Activated T-cell treated with anti-CD3 and anti-CD28 coated beads, Interleukin-2, amount 50 U/mL, for 1 hour (primary cell): ENCODE measurements at places on chromosomes 12 and 14.

DNA sequence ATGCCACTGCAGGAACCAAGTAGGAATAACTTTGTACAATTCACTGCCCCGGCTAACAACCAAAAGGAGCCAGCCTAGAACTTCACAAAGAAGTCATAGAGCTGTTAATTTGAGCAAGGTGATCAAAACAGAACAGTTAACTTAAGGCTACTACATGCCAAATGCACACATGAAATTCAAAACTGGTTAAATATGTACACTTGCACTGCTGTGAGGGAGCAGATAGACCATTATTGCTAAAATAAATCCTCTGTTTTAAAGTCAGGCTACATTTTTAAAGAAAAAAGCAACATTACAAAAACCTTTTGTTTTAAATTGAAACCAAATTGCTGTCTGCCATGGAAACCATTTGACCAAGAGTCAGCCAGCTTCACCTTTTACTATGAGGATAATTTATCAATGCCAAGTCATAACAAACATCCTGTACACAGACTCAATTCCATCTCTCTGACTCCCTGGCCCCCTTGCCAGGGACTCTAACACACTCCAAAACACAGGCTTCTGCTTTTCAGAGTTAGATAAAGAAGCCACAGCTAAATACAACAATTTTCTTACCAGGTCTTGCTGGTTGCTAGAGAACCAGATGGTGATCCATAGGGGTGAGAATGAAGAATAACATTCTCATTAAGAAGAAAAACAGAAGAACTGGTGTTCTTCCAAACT lies 84.0 kb downstream of the LRP6 start:
- DNase-seq: no peak

DNA sequence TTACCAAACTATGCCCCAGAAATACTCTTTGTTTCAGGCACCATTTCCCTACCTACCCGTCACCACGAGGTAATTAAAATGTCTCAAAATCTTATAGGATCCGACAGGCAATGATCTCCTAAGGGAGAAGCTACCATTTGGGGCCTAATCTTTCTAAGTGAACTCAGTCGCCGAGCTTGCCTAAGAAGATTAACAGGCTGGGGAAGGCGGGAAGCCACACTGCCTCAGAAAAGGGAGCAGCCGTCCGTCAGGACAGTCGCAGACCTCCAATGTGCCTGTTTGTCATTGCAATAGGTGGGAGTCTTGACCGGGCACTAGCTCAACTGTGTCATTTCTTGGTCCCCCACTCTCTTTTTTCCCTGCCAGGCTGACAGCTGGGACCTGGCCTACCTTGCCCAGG lies 4.6 kb downstream of the TTC7B start:
- DNase-seq: no peak

DNA sequence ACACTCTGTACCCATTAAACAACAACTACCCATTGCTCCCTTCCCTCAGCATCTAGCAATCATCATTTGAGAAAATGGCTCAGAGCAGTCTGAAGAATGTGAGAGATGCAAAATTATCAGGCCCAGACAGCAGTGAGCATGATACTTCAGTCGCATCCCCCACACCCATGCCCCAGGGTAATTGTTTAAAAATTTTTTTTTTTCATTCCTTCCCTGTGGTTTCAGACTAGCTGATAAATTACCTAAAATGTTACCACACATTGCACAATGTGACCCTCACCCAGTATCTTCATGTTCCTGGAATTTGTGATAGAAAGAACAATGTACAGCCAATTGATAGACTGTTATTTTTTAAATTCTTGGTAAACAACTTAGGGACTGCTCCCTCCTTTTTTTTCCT lies 11.3 kb upstream of the USP15 start:
- no peak for DNase-seq

DNA sequence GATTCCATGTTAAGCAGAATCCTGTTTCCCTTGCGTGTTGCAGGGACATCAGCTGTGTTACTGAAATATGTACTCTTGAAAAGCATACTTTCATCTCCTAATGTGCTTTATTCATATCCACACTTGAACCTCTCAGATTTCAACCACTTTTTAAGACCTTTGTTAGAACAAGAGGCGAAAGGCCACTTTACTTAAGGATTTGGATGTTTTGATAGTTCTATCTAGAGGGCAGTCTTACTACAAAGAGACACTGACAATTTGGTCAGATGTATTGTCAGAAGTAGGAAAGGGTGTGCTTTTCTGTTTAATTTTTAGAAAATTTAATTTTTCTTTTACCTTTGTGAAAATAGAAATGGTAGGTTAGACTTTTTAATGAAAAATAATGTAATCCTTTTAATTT lies 267.9 kb downstream of the TMTC2 start:
- no peak for DNase-seq

GRCh38 chr12:42510823-42511222 lies 78.7 kb downstream of the PRICKLE1 start:
- DNase-seq: no peak

DNA sequence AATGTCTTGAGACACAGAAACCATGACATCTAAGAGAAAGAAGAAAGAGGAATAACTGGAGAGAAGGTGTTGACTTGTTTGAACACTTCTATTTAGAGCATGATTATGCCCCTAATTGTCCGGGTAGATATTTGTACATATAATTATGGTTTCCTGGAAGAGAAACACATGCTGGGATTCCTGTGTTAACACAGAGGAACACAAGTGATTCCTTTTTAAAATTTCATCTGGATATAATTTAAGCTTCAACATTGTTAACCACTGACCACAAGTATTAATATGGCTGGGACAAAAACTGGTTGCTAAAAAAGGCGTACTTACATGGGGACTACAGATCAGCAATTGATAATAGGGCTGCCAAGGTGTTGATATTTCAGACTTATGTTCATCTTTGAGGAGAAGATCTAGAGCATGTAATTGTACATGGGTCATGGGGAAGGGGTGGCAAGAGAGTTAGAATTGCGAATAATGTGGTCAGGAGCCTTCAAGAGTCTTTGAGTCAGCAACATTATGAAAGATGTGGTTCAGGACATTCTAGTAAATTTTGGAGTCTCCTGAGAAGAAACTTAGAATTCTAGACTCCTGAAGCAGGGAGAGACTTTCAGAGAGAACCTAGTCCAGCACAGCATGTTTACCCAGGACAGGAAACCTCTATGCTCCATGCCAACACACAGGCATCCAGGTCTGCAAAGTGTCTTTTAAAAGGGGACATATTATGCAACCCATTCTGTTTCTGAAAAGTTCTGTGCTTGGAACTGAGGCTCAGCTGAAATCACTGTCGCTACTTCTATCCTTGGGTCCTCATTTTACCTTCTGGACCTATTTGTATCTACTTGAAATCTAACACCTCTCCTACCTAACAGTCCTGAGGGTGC lies 56.5 kb downstream of the SLC38A1 start:
- no peak for DNase-seq

GRCh38 chr14:84228702-84229101 lies 1301.2 kb upstream of the FLRT2 start:
- no peak for DNase-seq

- DNase-seq: no peak
Observed at GRCh38 chr12:48422060-48422459, 50.3 kb upstream of the ANP32D start.

DNA sequence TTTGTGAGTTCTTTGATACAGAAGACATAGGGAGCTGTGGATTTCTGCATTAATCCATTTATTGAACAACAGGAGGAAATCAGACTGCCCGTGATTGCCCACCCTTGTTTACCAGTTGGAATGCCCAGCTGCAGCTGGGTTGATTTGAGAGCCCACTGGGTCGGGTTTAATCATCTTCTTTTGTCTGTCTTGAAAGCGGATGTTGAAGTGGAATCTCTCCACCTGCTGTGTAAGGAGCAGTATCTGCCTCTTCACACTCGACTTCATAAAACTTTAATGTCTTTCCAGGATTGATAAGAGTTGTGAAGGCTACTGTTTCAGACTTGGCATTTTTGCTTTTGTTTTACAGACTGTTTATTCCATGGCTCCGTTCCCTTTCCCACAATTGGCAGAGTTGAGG lies 39.9 kb downstream of the TBC1D30 start:
- no peak for DNase-seq

- peak; percentile 64 for DNase-seq
Observed at GRCh38 chr12:1797011-1797901, 23.1 kb upstream of the LRTM2 start.

GRCh38 chr12:46187023-46187422 lies 81.8 kb downstream of the SLC38A1 start:
- DNase-seq: no peak

DNA sequence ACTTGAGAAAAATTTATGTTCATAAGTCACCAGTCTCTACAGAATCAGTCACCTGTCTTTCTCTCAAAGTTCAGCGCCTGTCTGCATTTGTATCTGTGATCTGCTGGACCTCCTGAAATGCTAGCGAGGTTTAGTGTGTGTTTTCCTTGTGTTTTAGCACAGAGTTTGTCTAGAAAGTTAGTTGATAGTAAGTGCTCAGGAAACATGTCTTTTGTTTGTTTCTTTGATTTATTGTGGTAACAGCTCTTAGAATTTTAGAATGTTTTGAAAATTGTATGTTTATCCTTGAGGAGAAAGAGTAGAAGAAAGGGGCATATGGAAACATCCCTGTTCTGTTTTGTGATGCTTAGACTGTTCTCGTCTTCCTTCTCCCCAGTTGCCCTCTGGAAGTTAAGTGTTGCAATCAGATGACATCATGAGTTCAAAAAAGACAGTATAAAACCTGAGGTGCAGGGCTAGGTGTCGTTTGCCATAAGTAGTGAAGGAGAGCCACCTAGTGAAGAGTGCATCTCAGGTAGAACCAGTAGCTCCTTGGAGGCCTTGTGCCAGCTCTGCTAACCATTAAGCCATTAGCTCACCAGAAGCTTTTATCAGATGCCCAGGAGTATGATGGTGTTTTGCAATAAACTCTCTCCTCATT lies 44.8 kb downstream of the FBXW8 start:
- DNase-seq: no peak

DNA sequence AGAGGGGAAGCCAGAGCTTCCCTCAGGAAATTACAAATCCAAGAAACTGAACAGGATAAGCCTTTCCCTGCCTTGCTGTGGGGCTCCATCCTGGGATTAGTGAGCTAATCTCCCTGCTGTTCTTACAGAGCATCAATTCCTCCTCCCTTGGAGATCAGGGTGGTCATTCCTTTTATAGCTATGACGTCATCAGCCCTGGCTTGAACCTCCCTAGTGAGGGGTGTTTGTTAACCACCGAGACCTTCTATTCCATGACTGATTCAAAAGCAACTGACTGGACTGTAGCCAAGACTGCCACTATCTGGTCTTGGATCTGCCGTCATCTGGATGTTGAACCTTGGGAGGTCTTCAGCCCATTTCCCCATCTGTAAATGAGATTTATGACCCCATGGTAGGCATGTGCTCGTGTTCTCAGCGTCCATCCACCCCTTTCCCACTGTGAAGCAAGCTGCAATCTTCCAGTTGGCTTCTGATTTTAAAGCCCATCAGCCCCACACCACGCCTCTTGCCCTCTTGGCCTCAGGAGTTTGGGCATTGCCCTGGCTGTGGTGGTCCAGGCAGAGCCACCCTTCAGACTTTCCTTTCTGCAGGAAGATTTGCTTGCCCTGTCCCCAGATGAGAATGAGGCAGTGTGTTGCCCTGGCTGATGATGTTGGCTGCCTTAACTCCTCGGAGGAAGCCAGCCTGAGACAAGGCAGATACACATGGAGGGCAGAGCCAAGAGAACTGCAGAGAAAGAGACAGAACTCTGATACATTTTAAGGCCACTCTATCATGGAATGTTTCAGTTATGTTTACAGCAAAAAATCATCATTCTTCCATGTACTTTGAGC lies 59.6 kb upstream of the ACTN1 start:
- DNase-seq: no peak

GRCh38 chr12:115294453-115295133 lies 610.6 kb upstream of the TBX3 start:
- no peak for DNase-seq

GRCh38 chr12:82838131-82838551 lies 151.4 kb downstream of the TMTC2 start:
- no peak for DNase-seq

DNA sequence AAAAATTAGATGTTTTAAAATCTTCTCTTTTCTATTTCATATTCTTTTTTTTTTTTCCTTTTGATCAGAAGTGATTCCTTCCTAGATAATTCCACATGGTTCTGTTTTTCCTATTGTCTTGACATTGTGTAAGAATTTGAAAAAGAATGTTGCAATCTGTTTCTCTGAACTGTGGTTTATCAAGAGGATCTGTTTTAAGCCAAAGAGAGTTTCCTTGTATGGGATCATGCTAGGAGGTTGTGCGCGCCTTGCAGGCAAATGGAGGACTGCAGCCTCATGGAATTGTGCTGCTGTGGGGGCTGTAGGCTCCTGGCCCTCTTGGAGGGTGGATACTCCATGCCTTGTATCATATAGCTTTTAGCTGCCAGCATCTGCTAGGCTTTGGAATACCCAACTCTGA lies 43.3 kb upstream of the MBIP start:
- DNase-seq: no peak

DNA sequence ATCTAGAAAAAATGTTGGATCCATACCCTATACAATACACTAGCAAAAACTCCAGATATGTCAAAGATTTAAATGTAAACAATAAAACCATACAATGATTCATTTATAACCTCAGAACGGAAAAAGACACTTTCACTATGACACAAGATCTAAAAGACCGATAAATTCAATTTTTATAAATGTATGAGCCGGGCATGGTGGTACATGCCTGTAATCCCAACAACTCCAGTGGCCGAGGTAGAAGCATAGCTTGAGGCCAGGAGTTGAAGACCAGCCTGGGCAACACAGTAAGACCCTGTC lies 2.5 kb upstream of the SOS2 start:
- no peak for DNase-seq

GRCh38 chr12:53777412-53777811 lies 25.6 kb upstream of the CISTR start:
- no peak for DNase-seq

DNA sequence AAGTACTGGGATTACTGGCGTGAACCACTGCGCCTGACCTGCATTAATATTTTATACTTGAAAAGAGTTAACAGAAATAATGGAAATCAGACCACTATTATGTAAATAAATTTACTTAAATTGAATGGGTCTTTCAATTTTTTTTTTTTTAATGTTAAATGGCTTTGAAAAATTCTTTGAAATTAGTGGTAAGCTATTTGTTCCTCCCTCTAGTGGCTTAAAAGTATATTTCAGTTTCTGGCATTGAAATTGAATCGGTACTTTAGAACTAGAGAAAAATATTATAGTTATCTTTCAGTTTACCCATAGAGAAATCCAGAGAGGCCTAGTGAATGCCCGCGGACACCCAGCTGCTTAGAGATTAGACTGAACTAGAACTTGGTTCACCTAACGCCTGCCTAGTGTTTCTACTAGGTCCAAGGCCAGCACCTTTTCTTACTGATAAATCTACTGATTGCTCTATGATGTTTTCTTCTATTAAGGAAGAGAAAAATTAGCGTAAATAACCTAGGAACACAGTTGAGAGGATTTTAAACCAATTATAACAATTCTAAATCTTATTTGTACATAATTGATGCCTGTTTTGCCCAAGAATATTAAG lies 106.5 kb downstream of the EML1 start:
- DNase-seq: no peak

DNA sequence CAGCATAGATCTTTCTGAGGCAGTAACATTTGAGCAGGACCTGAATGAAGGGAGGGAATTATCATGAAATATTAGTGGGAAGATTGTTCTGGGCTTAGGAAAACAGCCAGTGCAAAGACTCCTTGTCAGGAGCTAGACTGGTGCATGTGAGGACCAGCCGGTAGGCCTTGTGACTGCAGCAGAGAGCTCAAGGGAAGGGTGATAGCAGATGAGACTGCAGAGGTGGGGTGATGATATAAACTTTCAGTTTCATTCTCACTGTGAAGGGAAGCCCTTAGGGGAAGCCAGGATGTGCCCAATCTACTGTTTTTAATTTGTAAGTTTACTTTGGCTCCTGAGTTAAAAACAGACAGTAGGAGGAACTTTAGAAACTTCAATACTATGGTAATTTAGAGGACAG lies 12.4 kb downstream of the IL22 start:
- DNase-seq: peak; percentile 21
